ENCODE measurements at places on chromosomes 2 and 18.

GRCh38 chr2:199470672-199471442 is 13.1 kb upstream of the SATB2 start:
- DNase-seq, result no peak

GRCh38 chr2:72031346-72032110 is 116.1 kb downstream of the CYP26B1 start:
- DNase-seq, result no peak

GRCh38 chr2:41873102-41874031 is 174.5 kb upstream of the PKDCC start:
- no peak for DNase-seq

DNA sequence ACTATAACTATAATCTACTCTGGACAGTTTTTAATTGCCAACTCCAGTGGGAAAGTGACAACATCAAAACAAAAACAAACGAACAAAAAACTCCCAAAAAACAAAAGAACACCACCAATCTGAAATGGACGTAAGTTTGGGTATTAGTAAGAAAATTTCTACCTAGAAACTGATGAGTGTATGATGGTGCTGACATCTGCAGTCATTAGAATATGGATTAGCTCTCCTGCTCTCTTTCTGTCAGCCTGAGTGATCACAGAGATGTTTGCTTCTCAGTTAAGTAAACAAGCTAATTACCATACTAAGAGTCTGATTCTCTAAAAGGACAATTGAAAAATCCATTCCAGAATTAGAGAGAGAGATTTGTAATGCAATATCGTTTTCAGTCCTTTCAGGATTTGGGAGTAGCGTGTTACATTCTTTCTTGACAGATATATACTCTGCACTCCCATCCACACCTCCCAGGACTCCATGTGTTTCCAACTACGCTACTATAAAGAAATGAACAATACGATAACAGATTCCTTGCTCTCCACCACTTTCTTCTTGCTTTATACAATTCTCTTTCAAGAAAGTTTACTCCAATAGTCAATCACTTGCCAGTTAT is 1347.4 kb upstream of the PIK3C3 start:
- no peak for DNase-seq

GRCh38 chr18:25832001-25832604 is 258.3 kb downstream of the SS18 start:
- DNase-seq, result peak; percentile 36

GRCh38 chr2:240142859-240143258 is 2.4 kb upstream of the OTOS start:
- DNase-seq, result no peak

- DNase-seq, result no peak
These were observed 14.8 kb upstream of the REEP1 start for GRCh38 chr2:86352137-86352726.

DNA sequence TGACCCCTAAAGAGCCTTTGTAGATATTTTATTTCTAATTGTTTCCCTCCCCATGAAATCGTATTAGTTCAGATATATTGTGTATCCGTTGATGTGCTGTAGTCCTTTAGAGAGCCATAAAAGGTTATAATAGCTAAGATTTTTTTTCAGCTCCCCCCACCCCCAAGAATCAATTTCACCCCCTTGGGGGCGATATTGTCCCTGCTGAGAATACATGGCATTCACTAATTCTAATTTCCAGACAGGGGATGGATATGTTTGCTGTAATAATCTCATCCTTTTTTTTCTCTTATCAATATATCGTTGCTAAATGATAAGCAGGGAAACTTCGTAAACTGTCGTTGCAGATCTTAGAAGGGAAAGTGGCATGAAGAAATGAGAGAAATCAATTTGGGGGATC is 530.7 kb downstream of the TMEM182 start:
- no peak for DNase-seq
